ENCODE measurements at places on chromosomes 2 and 18.

DNA sequence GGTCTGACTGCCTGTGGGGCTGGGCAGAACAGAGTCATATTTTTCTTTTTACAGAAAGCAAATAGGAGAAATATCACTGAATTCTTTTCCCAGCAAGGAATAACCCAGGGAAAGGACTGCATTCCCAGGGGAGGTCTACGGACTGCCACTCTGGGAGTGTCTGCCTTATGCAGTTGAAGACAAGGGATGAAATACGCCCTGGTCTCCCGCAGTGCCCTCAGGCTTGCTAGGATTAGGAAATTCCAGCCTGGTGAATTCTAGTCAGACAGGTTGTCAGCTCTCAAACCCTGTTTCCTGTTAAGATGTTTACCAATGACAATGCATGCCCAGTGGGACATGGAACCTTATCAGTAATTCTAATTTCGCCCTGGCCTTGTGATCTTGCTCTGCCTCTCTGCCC is 30.3 kb upstream of the PDK1 start:
- DNase-seq: no peak

DNA sequence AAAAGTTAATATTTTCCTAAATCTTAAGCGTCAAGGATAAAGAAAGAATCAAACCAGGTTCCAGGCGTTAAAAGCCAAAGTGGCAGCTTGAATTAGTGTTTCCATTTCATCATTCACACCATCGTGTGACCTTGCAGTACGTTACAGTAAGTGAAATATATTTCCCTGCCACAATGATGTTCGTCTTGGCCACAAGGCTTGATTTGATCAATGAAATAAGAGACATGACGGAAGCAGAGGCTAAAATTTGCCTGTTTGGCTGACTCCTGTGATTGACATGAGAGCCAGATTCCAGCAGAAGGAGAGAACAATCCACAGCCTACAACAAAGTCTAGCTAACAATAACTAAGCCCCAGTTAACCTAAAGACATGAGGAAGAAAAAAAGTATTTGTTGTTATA is 62.0 kb downstream of the ASXL2 start:
- DNase-seq: no peak

- DNase-seq: no peak
These were observed 47.8 kb downstream of the PPP1R1C start for GRCh38 chr2:182033449-182033848.

GRCh38 chr2:229434187-229434586 is 163.1 kb upstream of the PID1 start:
- no peak for DNase-seq
